ENCODE measurements at places on chromosomes 7 and 10. TPM values are rescaled to one million over a fixed set of nuclear protein-coding genes. Genes with fewer than 3 reads are reported as not detected.

DNA sequence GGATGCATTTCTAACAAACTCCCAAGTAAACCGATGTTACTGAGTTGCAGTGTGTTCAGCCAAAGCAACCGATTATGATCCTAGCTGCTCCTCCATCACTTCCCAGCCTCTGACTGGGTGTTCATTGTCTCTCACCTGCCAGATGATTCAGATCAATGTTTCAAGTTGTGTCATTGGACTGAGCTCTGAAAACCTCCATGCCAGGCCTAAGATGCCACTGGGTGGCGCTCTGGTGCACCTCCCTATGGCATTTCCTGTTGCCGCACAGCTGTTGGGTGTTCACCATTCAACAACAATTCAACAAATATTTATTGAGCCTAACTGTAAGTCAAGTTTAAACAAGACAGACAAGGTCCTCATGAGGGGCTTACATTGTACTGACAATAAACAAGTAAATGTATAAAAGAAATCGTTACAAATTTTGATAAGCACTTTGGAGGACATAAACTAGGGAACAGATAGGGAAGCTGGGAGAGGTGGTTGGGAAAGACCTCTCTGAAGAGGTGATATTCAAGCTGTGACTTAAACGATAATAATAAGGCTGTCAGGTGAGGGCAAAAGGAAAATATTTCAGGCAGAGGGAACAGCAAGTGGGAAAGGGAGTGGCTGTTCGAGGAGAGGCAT is 22.8 kb downstream of the RGR start:
- peak; percentile 7 for DNase-seq

DNA sequence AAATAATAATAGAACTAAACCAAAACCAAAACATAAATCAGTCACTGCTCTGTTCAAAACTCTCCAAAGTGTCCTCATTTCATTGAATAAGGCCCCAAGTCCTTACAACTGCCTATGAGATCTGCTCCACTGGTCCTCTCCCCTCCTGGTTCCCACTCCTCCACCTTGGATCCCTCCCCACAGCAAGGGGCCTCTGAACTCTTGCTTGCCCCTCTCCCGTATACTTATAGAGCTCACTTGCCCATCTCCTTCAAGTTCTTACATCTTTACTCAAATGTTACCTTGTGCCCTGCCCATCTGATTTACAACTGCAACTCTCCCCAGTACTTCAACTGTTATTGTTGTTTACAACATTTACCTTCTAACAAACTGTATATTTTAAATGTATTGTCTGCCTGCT is 819 bp downstream of the POLD2 start:
- no peak for DNase-seq

DNA sequence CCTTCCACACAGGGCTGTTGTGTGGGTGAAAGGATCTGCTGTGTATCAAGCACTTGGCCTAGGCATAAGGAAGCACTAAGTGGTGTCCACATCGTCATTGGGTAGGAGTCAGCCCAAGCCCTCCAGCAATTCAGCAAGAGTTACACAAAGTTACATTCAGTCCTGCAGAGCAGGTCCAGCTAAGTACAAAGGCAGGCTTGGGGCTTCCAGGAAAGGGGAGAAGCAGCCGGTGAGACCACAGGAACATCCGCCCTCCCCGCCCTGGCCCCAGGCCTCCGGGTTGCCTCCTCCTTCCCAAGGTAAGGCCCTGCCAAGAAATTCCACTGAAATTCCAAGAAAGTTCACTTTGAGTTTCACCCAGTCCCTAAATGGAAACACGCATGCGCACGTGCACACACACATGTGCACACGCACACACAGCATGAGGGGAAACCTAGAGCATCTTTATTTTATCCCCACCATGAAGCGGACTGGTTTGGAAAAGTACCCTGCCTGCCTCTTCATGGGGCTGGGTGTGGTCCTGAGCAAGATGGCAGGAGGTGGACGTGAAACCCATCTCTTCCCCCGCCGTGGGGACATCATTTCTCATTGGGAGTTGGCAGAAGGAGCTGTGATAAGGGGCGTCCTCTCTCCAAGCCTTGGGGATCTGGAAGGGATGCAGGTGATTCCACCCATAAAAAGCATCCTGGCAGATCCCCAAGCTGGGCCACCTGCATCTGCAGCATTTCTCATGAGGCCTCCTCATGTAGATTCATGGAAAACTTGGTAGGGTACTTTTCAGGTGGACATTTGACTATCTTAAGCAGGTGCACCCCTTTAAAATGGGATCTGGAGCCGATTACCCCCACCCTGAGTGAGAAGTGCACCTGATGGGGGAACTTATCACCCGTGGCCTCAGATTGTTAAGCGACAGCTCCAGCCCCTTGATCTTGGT is 69.1 kb upstream of the NANOS1 start:
- no peak for DNase-seq

DNA sequence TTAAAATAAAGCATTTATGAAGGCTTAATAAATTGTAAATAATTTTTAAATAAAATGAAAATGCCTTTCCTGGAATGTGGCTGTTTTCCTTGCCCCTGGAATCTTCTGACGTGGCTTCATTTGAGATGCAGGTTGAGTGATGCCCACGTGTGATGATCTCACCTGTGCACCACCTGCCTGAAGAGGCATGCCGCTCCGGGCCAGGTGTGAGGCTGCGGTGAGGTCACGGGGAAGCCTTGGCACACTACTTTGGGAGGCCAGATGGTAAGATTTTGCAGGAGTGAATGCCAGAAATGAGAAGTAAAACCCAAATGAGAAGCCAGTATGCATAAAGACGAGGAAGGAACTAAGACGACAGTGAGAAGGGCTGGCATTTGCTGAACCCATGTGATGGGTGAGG is 36.2 kb downstream of the GOT1 start:
- no peak for DNase-seq

DNA sequence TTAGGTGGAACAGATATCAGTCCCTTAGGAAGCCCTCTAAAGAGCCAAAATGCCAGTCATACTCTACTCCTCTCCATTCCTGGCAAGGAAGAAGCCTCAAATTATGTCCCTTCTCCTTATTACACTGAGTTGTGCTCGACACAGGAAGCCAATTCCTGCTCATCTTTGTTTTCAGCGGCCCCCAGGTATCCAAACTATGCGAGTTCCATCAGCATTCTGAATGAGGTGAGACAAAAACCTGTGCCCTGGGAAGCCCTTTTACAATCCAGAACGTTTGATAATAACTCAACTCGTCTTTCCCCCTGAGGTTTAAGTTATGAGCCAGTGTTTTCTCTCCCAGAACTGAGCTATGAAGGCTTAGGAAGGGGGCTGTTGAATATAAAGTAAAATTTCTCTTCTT is 580.5 kb downstream of the NXPH1 start:
- DNase-seq = no peak

DNA sequence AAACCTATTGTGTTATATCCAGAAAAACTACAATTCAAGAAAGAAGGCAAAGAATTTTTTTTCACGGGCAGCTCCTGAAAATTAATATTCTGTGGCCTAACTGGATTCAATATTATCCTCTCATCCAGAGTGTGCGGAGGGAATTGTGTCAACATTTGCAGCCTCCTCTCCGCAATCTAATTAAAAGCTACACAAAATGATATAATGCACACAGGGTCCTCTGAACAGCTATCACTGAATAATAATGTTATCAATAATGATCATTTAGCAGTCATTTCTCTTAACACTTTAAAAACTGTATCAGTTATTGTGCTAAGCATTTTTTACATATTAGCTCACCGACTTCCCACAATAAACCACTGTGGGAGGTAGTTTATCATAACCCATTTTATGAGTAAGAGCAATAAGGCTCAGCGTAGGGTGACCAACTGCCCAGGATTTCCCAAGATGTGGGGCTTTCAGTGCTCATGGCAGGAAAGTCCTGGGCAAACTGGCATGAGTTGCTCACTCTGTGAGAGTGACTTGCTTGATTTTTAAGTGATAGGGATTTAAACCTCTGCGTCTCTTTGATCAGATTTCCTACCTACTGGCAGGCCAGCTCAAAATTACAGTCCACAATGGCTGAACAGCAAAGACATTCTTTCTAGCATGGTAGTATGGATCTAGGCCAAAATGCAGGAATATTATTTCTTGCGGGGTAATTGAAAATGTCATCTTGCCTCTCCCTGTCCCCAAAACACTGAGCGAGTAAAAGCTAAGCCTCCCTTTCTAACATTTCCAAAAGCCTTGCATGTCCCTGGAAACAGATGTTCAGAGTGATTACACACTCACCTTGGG is 65.7 kb downstream of the AOAH start:
- peak; percentile 78 for DNase-seq

- DNase-seq = no peak
These were observed 76.1 kb downstream of the NHLRC2 start for GRCh38 chr10:113930482-113931057.

ZNF273 gene
- 1.1 TPM for total RNA-seq

C1QL3 gene
- not detected for total RNA-seq
